ENCODE measurements at places on chromosomes 3 and 15.
A peak's percentile ranks its signal among the peaks of the same experiment; 100 is the strongest.

- peak; percentile 32 for DNase-seq
Measured at GRCh38 chr15:68818769-68819494, 1.8 kb downstream of the ANP32A start.

GRCh38 chr3:1987980-1988379 is 110.7 kb upstream of the CNTN4 start:
- DNase-seq: no peak

- no peak for DNase-seq
Measured at GRCh38 chr3:45535665-45536064, 58.9 kb upstream of the LIMD1 start.

- DNase-seq: no peak
Measured at GRCh38 chr3:136044980-136045745, 79.6 kb downstream of the PPP2R3A start.

DNA sequence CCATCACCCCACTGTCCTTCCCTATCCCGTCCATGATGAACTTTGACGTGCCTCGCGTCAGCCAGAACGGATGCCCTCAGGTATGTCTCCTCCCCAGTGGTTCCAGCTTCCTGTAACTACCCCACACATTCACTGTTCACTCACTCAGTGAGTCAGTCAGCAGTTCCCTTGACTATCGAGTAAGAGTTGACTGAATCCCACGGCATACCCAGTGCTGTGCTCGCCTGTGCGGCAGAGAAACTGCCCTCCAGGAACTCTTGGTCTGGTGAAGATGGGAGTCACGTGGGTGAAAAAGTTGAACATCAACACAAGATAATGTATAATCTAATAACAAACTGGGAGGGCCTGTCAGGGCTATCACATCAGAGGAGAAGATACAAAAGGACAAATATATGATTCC is 36.7 kb downstream of the CCDC33 start:
- no peak for DNase-seq

- no peak for DNase-seq
Measured at GRCh38 chr3:124823648-124824047, 63.5 kb downstream of the ITGB5 start.

GRCh38 chr15:31235311-31236183 is 91.1 kb upstream of the KLF13 start:
- no peak for DNase-seq

- no peak for DNase-seq
Measured at GRCh38 chr15:48500595-48500994, 144.9 kb downstream of the FBN1 start.

DNA sequence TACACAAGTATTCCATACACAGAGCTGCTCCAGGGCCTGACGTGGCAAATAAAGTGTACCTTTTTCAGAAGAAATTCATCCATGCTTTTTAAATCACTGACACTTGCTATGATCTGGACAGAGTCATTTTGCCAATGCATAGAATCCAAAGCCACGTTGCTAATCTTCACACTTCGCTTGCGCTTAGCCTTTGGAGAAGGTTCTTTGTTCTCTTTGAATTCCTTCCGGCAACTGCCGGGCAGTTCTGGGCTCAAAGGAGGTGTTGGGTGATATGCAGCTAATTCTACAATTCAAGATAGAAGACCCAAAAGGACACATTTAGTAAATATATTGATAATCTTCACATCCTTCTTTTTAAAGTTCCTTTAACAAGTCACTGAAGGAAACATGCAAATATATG is 69.9 kb downstream of the NR2E3 start:
- no peak for DNase-seq

- DNase-seq: no peak
Measured at GRCh38 chr3:175447521-175447920, 588.4 kb downstream of the NAALADL2 start.

- DNase-seq: no peak
Measured at GRCh38 chr3:58474967-58475578, 16.8 kb upstream of the KCTD6 start.

DNA sequence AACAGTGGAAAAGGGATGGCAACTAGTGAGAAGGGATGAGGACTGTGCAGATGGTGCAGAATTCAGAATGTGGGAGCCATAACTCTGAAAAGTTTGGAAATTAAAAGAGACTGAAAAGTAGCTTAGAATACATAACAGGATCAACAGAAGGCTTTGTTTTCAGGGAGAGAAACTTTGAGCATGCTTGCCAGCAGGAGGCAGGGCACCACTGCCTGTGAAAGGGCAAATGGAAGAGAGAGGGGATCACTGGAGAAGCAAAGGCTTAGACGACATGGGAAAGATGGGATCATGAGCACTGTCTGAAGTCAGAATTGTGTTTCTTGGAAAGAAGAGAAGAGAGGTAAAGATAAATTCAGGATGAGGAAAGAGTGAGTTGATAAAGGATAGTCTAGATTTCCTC is 99.6 kb downstream of the ABI3BP start:
- DNase-seq: no peak

GRCh38 chr3:35954413-35954812 is 315.1 kb downstream of the ARPP21 start:
- no peak for DNase-seq

GRCh38 chr3:160841455-160841854 is 85.4 kb downstream of the PPM1L start:
- no peak for DNase-seq

- no peak for DNase-seq
Measured at GRCh38 chr3:124263168-124263567, 271.2 kb upstream of the ROPN1 start.

- DNase-seq: no peak
Measured at GRCh38 chr15:83889995-83890394, 236.1 kb downstream of the ADAMTSL3 start.

- no peak for DNase-seq
Measured at GRCh38 chr15:27223179-27223578, 252.2 kb downstream of the GABRG3 start.

DNA sequence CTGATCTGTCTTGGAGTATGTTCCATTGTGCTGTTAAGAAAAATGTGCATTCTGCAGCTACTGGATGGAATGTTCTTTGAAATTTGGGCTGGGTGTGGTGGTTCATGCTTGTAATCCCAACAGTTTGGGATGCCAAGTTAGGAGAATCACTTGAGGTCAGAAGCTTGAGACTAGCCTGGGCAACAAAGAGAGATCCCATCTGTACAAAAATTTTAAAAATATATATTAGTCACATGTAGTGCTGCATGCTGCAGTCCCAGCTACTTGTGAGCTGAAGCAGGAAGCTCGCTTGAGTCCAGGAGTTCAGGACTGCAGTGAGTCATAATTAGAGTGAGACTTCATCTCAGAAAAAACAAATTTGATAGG is 62.8 kb upstream of the PLSCR4 start:
- DNase-seq: no peak

DNA sequence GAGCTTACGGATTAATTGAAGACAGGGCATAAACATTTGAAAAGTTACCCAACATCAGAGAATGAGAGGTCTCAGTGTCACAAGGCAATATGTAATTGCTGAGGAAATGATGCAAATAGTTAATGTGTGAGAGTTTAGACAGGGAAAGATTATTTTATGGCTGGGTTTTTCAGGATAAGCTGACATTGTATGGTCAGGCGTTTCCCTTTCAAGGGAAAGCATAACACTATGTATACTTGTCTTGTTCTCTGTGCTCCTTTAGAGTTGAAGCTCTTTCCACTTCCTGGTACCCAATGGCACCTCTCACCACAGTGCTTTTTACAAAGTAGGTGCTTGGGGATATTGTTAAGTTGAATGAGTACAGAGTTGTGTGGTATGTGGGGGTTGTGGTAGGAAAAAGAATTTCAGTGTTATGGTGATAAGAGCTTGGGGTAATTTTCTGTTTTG is 19.9 kb downstream of the IQGAP1 start:
- DNase-seq: no peak

DNA sequence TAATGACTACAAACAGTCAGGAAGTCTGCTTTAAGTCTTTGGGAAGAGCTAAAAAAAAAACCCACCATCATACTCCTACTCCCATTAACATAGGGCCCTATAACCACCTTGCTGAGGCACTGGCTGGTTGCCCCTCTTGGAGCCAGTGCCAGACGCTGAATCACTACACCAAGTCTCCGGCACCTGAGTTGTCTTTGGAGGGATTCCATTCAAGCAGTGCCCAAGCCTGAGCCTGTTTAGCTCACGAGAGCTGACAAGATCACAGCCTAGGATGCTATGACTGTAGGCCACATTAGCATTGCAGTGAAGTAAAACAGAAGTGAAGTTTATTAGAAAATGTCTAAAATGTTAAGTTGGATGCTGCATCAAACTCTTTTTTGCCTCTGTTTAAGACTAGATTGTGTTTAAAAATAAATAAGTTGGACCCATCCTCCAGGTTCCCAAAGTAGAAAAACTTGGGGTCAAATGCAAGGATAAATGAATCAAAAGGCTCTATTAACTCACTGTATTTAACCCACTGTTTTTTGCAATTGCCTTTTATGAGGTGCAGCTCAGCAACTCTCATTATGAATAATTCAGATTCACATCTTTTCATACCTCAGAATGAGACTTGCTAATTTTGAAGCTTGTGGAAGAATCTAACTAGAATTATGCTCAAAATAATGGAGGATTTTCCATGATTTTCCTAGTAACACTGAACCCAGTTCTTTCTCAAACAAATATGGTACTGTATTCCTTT is 461.9 kb downstream of the FOXP1 start:
- DNase-seq: no peak

DNA sequence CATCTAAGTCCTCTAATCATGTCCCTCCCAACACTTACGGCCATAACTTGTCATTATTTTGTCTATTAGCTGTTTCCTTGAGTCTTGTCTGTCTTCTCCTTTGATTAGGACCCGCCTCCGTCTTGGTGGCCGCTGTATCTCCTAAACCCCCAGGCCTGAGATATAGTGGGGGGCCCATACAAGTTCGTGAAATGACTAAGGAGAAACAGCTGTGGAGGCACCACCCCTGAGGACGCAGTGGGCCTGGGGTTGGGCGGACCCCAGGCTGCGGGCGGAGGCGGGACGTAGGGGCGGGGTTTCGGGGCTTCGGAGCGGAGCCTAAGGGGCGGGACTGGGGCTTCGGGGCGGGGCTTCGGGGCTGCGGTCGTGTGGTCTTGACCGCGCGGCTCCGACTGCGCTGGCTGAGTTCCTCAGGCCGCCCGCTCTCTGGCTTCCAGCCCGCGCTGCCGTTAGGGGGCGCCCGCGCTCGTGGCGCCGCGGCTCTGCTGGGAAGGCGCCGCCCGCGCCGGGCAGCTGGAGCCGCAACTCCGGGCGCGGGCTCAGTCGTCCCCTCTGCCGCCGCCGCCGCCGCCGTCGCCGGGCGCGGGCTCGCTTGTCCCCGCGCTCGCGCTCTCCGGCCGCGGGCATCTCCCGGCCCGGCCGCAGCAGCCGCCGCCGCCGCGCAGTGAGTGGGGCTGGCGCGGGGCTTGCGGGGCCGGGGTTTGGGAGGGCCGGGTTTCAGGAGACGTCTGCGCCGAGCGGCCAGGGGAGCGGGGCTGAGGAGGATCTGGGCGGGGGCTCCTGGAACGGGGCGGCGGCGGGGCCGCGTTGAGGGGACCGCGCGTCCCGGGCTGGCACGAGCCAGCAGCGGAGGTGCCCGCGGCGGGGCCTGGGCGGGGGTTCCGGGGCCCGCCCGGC is at the start of gene KCTD6:
Gene KCTD6, plus strand, starts transcription at position 591 of the 897 bp plus-strand sequence. CDS start 6,660 bp downstream, outside the sequence.
- peak; percentile 76 for DNase-seq

- DNase-seq: no peak
Measured at GRCh38 chr15:82020625-82021394, 25.0 kb downstream of the MEX3B start.

DNA sequence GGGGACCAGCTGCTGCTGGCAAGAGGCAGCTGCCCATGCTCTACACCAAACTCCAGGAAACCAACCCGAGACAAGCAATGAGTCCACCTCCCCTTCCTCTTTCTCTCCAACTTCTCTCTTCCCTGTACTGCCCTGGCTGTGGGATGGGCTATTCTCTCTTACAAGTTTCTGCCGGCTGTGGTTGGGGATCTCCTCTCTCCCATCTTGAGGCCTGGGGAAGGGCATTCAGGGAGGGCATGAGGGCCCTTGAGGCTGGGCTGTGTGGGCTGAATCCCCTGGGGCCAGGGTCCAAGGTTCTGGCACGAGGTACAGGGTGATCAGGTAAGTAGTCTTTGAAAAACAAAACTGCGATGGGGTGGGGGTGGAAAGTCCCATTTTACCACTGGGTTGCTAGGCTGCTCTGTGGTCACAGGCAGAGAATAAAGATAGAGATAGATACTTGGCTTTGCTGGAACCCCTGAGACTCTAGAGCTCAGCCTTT is 32.3 kb upstream of the CTSH start:
- DNase-seq: no peak

All from activated CD4-positive, alpha-beta T cell treated with anti-CD3 and anti-CD28 coated beads, Interleukin-2, amount 50 U/mL, for 24 hours (primary cell).